ENCODE measurements at places on chromosomes 3 and 15.

- DNase-seq = no peak
These were observed 16.1 kb upstream of the TMEM115 start for GRCh38 chr3:50375258-50375931.

GRCh38 chr3:65033576-65033975 is 345.8 kb upstream of the ADAMTS9 start:
- DNase-seq = no peak

DNA sequence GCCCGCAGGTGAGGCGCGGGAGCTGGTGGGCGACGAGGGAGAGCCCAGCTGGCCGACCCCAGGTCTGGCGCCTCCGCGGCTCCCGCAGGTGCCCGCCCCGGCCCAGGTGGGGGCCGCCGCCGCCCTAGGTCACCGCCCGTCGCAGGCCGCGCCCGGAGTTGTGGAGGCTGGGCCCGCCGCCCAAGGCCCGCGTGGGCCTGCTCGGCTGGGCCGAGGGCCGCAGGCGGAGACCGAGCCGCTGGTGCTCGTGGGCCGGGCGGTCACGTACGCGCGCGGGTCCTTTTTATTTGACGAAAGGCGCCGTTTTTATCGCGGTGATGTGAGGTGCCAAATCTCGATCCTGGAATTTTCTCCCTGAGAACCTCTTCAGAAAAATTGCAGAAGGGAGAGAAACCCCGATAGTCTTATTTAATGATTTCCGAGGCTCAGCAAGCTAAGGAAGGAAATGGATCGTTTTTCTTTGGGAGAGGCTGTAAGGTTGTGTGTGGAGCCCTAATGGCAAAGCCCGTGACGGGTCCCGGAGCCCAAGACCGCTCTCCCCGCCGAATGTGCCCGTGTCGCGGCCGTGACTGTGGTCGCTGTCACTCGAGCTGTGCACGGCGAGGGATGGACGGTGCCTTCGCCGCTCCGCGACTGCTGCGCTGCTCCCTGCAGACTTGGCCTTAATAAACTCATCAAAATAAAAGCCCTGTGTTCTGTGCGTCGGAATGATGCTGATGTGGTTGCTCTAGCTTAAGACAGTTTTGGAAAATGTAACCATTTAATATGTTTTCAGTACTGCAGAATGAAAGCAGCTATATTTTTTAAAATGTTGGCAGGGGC is 612 bp downstream of the APPL1 start:
- peak; percentile 52 for DNase-seq

- DNase-seq = no peak
These were observed 93.2 kb upstream of the MEF2A start for GRCh38 chr15:99472416-99473145.

- no peak for DNase-seq
These were observed 11.8 kb downstream of the DPH3 start for GRCh38 chr3:16252988-16253387.

GRCh38 chr3:36908647-36909180 is 36.1 kb downstream of the TRANK1 start:
- no peak for DNase-seq

- DNase-seq = no peak
These were observed 8.0 kb upstream of the TMEM212 start for GRCh38 chr3:171835116-171835515.

DNA sequence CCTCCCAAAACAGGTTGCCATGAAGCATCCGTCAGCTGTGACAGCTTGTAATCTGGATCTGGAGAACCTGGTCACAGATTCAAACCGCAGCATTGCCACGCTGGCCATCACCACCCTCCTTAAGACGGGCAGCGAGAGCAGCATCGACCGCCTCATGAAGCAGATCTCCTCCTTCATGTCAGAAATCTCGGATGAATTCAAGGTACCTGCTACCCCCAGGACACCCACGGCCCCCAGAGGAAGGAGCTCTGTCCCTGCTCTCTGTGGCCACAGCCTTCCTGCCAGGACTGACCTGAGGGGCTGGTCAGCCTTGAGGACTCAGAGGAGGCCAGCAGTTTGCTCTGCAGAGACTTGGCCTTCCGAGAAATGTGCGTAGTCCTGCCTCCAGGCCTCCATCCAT is 11.2 kb downstream of the COPG1 start:
- DNase-seq = no peak

DNA sequence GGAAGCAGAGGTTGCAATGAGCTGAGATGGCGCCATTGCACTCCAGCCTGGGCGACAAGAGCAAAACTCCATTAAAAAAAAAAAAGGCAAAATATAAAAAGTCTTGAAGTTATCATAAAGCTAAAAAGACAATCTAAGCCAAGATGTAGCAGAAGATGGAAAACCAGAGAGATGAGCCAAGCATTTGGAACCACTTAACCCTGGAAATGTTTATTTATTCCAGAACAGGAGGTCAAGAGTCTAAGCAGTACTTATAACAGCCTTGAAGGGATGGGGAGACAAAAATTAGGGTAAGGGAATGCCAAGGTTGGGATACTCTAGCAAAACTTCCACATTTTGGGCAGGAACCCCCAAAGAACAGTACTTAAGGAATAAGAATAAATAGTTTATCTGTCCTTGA is 30.1 kb downstream of the FAIM start:
- no peak for DNase-seq

DNA sequence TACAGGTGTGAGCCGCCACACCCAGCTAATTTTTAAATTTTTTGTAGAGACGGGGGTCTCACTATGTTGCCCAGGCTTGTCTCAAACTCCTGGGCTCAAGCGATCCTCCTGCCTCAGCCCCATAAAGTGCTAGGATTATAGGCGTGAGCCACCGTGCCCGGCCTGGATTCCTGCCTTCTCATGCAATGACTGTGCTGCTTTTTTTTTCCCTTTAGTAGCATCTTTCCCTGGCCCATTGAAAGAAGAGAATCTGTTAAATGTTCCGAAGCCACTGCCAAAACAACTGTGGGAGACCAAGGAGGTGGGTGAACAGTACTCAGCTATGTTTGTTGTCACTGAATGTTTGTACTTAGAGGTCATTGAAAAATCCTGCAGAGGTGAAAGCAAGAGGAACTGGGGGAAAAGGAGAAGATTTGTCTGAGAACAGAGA is 88.0 kb downstream of the CRTC3 start:
- no peak for DNase-seq

- no peak for DNase-seq
These were observed 28.0 kb downstream of the GLDN start for GRCh38 chr15:51369451-51369761.

- no peak for DNase-seq
These were observed 286.4 kb downstream of the ZIC4 start for GRCh38 chr3:147119989-147120388.

DNA sequence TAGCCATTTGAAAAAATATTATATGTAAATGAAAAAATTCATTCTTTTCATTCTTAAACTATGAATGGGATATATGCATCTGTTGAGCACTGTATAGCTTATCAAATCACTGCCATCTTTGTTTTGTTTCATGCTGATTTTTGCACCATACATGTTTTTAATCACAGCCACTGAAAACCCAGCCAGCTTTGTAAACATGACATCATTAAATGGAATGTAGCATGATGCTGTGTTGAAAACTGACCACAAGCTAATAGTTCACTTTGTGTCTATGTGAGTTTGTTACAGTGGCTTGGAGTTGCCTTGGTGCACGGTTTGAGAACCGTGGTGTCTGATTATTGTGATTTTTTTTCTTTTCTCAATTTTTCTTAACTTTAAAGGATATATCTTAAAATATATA is 75.7 kb downstream of the GMPS start:
- no peak for DNase-seq

DNA sequence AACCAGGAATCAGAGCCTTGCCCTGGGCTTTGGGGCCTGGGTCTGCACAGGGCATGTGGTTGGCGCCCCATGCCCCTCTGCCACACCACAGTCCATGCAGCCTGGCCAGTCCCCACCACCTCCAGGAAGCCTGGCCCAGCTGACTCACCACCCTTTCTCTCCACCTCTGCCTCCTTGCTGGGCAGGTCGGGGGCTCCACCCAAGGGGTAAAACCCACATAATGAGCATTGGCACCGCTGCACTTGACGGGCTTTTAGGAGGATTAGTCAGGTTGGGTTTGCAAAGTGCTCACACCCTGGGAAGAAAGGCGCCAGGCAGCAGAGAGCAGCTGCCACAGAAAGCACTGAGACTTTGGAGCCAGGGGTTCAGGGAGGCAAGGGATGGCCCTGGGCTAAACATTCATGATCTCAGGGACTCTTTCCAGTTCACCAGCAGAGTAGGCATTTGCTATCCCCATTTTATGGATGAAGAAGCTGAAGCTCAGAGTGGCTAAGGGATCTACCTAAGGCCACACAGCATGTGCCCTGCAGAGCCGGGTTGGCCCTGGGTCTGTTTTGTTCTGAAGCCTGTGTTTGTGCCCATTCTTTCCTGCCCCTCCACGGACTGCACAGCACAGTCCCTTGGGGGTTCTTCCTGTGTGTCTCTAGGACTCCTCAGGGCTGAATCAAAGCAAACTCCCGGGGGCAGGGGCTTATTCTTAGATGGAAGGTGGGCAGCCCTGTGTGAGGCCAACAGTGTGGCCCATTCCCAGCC is 113.4 kb downstream of the ETFA start:
- DNase-seq = no peak

- DNase-seq = no peak
These were observed 208.1 kb downstream of the RBMS3 start for GRCh38 chr3:29488922-29489321.

DNA sequence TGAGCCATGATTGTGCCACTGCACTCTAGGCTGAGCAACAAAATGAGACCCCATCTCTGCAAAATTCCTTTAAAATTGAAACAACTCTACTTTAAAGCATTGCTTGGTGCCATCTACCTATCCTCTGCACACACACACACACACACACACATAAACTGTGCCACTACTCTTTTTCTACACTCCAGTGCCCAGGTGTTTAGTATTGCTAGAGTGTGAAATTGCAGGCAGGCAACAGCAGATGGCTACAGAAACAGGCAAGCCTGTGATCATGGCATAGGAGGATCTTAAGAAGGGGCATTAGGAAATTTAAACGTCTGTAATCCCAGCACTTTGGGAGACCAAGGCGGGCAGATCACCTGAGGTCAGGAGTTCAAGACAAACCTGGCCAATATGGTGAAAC is 39.0 kb downstream of the SIDT1 start:
- DNase-seq = no peak

DNA sequence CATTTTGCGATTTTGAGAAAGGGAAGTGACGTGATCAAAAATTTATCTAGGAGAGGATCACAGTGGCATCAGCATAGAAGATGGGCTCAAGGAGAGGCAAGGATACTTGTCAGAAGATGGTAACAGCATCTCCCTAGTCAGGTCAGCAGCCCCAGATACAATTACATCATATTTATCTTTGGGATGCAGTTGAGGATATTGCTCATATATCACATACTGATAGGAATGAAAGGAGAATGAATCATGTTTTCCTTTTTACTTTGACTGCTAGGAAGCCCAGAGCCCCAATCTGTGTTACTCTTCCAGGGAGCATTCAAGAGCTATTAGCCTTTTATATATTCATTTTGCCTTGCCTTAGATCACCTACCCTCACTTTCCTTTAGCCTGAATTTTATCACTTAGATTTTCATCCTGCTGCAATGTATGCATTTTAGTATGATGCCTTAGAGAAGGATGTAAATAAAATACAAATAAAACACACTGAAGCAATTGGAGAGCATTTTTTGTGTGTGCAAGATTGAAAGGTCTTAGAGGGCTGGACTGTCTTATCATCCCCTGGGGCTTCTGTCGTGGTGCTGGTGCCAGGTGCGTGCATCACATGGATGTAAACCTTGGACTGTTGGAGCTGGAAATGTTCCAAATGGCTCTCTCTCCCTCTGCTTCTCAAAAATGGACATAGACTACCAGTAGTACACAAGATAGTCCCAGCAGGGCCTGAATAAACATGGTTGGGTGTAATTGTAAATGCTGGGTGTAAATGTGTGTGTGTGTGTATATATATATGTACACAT is 40.3 kb downstream of the CORO2B start:
- no peak for DNase-seq

- no peak for DNase-seq
These were observed 361.4 kb downstream of the VGLL3 start for GRCh38 chr3:86629511-86629910.

- no peak for DNase-seq
These were observed 8.0 kb upstream of the PLXND1 start for GRCh38 chr3:129614435-129614834.

DNA sequence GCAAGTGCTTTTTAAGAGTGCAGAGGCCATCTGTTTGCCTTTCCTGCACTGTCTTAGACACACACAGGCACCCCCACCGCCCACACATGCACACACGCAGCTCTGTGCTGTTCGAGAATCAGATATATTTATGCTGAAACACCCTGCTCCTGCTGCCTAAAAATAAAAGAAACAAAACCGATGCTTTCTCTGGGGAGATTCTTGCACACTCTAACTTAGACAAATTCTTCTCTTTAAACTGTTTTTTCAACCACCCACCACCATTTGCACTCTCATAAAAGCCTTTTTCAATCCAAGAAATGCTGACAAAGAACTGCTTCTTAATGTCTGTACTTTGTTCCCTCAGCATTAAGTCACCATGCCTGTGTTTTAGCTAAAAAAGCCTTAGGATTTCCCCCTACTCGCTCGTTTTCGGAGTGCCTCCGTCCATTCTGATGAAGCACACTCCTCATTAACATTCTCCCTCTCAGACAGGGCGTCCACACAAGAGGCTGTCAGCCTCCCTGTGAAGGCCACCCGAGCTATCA is 26.2 kb downstream of the SLC12A8 start:
- no peak for DNase-seq

DNA sequence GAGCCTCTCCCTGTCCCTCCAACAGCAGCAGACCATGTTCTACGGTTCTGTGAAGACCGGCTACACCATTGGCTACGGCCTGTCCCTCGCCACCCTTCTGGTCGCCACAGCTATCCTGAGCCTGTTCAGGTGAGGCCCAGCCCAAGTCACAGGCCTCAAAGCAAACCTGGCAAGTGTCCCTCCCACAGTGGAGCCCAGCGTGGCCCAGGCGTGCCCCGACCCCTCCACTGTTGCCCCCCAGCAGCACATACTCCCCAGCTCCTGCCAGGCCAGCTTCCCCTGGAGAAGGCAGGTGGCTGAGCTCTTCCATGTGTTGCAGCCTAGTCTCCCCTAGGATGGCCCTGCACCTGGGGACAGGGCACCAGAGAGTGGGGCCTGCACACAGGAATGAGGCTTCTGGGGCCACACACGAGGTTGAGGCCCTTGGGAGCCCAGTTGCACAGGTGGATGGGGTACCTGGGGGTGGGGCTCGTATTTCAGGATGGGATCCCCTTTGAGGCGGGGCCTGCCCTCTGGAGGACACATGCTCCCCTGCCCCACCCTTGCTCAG is 25.0 kb downstream of the VIPR1 start:
- DNase-seq = no peak
